ENCODE measurements at places on chromosomes 13 and 19.

GRCh38 chr13:51959773-51960172 is 51.5 kb downstream of the ATP7B start:
- no peak for DNase-seq

DNA sequence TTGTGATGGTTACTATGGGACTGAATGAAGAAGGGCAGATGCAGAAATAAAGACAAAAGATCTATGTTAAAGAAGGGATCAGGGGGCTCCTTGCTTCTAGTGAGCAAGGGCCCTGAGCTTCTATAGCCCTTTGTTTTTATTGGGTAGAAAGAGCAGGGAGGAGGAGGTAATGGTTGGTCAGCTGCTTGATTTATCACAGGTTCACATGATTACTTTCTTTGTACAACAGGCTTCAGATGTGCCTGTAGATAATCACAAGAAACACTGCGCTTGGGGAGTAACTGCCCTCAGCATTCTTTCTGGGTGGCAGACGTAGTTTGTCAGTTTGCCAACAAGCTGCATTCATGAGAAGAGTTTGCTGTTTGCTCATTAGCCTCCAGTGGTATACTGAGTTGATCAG is 4.8 kb upstream of the ZNF439 start:
- peak; percentile 8 for DNase-seq

DNA sequence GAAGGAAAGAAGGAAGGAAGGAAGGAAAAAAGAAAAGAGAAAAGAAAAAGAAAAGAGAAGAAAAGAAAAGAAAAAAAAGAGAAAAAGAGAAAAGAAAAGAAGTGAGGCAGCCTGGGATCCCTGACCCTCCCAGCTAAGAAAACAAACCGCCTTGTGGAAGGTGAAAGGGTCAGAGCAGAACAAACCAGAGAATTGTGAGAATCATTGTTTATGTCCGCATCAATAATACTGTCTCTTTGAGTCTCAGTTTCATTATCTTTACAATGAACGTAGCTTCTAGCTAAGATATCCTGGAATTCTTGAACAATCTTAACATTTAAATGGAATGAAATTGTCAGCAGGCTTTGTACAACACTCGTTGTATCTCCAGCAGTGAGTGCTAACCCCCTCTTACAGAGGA is 66.4 kb upstream of the SERP2 start:
- no peak for DNase-seq

DNA sequence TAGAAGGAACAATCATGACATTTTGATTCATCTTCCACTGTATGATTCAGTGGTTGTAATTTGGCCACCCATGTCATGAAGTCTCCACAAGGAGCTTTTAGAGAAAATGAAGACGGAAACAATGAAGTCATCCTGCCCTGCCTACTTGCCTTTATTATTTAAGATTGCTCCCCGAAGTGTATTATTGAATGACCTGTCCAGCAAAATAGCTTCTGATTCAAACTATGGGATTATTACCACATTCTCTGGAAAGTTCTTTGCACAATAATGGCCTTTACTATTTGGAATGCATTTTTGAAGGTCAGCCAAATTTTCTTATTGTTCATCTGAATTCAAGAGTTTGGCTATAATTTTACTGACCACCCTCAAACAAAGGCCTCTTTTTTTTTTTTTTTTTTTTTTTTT is 77.8 kb upstream of the RFC3 start:
- no peak for DNase-seq

- DNase-seq = no peak
Measured at GRCh38 chr13:111409413-111409812, 89.0 kb downstream of the TEX29 start.

Measured in globus pallidus (tissue), 1 donor.